Stimulated activated CD8-positive, alpha-beta memory T cell treated with anti-CD3 and anti-CD28 coated beads, Interleukin-15, amount 100 ng/mL, for 24 hours (primary cell): ENCODE measurements at places on chromosomes 4 and X.

DNA sequence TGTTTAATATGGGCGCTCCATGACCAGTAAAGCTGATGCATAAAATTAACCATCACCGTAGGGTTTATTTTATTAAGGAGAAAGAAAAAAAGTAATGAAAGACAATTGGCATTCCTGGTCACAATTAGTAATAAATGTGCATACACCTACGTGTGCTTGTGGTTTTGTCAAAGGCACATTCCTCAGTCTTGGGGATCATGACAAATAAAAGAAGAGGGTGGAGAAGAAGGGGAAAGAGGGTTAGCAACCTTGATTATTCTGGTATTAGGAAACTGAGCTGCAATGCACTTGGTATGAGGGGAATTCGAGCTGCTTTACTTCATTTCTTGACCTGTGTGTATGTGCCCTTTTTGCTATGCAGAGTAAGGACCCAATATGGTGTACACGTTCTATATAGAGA is 1798.3 kb upstream of the PCDH7 start:
- DNase-seq, result no peak

DNA sequence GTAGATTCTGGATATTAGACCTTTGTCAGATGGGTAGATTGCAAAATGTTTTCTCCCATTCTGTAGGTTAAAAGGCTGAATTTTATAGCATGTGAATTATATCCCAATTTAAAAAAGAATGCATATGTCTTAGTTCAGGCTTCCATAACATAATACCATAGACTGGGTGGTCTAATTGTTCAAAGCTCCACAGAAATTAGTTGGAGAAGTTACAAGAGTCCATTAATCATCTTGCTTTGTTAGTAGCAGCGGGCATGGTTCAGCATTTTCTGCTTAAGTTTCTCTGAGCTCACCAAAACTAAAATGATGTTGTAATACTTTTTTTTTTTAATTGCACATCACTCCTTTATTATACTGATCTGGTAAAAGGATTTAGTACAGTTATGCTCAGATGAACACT is 1.8 kb downstream of the PGAM4 start:
- no peak for DNase-seq

DNA sequence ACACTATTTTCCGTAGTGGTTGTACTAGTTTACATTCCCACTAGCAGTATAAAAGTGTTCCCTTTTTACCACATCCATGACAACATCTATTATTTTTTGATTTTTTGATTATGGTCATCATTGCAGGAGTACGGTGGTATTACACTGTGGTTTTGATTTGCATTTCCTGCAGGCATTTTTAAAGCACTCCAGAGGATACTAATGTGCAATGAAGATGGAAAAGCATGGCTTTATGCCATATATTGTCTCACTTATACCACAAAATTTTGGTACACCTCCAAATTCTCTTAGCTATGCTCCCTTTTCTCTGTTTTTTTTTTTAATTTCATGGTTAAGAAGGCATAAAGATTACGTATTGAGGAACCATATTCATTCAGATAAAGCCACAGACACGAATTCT is 35.1 kb upstream of the NPY2R start:
- no peak for DNase-seq

GRCh38 chrX:16119353-16120220 is 3.8 kb upstream of the GRPR start:
- DNase-seq, result no peak

GRCh38 chrX:56974408-56974807 is 20.9 kb downstream of the SPIN3 start:
- no peak for DNase-seq

GRCh38 chrX:10387011-10387410 is 230.2 kb downstream of the CLCN4 start:
- no peak for DNase-seq

DNA sequence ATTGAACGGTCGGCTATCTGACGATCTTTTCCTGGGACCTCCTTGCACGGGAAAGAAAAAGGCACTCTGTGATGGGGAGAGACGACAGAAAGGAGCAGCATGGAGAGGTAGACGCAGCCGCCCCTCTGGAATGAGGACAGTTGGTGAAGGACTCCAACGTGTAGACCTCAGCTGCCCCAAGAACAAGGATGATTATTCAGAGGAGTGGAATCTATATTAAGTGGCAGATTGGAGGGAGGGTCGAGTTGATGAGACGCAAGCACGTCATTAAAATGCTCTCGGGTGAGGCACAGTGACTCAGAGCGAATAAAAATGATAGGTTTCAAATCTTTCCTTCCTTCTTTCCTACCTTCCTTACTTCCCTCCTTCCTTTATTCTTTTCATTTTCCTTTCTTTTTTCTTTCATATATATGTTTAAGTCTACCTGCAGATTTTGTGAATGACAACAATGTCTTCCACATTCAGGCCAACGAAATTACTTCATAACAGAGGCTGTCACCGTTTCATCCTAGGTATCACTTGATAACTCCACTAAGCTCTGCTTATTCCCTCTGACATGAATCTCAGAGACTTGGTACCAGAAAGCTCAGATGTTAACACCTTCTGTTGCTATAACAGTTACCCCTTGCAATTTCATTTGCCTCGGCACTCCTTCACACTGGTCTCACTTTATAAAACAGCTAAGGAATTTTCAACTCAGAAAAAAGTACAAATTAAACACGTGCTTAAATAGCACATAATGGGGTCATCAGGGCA is 110.0 kb upstream of the PPARGC1A start:
- no peak for DNase-seq

GRCh38 chr4:38686682-38687081 is 22.7 kb downstream of the KLF3 start:
- DNase-seq, result no peak

- no peak for DNase-seq
Observed at GRCh38 chr4:19941434-19941833, 310.3 kb upstream of the SLIT2 start.

GRCh38 chrX:2430265-2430825 is 70.4 kb downstream of the DHRSX start:
- no peak for DNase-seq
